ENCODE measurements at places on chromosomes 7 and 10.
A peak's percentile ranks its signal among the peaks of the same experiment; 100 is the strongest.

DNA sequence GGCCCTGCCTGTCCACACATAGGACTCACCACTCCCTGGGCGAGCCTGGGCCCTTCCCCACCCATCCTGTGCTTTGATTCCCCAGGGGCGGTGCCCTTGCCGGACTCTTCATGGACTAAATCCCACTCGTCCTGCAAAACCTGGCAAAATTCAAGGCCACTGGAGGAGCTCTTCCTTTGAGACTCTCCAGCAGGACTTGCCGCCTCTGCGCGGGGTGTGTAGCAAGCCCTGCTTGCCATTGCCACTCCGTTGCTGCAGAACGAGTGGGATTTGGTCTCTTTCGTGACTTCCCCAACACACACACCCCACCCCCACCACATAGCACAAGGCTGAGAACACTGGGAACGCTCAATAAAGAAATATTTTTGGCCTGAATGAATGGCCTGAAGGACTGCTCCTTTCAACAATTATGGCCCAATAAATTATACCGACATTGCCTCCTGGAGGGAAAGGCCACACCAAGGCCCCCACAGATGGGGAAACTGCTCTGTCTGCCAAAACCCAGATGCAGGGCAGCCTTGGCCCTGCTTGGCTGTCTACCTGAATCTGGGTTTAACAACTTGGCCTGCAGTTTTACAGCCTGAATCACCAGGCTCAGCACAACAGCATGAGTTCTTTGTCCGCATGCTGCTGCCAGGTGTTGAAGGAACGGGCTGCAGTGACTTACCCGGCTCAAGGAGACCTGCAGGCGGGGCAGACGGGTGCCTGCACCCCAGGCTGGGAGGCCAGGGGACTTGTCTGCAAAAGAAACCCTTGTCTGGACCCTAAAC, 72.8 kb upstream of the KAT6B start:
- no peak for DNase-seq

DNA sequence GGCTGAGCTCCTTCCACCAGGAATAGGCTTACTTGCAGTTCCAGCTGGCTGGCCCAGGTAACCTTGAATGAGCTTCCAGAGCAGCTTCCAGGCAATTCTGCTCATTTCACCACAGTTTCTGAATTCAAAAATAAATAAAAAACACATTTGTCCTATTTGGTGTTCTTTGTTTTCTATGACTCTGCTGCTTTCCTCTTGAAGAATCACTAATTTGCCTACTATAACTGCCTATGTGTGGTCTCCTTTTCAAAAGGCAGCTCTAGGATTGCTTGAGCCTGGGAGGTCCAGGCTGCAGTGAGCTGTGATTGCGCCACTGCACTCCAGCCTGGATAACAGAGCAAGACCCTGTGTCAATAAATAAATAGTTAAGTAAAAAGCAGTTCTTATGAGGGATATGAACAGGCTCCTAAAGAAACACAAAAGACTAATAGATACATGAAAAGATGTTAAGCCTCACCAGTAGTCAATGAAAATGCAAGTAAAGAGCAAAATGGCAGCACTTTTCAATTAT, 19.5 kb upstream of the TNPO3 start:
- no peak for DNase-seq

DNA sequence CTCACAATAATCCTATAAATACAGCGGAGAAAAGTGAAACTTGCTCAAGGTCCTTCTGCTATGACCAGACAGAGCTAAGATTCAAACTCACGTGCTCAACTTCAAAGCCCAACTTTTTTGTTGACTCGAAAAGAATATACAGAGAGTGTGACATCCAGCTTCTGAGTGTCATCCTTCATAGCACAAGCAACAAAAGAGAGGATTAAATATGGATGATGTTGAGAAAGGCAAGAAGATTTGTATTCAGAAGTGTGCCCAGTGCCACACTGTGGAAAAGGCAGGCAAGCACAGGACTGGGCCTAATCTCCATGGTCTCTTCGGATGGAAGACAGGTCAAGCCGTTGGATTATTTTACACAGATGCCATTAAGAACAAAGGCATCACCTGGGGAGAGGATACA, 2.1 kb upstream of the FAM3C start:
- no peak for DNase-seq

DNA sequence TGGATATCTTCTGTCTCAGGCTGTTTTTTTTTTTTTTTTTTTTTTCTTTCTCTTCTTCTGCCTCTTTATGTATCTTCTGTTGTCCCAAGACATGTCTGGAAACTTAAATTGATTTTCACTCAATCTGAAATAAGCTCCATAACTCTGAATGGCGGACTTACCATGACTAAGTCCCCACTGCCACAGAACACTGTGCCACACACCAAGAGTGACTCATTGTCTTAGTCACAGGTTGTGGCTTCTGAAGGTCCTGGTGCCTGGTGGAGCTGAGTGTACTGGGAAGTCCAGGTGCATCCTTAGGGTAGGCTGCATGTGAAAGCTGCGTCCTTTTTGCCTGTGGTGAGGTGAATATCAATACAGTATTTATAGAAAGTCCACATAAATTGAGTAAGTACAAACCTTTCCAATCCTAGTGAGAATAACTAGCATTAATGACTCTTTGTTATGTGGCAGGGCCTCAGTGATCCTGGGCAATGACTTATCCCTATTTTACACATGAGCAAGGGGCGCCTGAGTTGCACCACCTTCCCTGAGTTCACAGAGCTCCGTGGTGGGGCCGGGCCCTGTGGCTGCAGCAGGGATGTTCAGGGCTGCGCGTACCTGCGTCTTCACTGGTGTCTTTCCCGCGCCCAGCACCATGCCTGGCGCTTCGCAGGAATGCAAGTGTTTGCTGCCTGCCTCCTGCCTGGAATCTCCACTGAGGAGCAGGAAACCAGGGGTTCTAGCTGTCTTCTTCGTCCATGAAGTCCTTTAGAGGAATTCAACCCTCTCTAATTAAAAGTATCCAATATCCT, 4.3 kb downstream of the PFKP start:
- no peak for DNase-seq

- no peak for DNase-seq
These were observed 176.1 kb downstream of the SGMS1 start for GRCh38 chr10:50447691-50448090.

DNA sequence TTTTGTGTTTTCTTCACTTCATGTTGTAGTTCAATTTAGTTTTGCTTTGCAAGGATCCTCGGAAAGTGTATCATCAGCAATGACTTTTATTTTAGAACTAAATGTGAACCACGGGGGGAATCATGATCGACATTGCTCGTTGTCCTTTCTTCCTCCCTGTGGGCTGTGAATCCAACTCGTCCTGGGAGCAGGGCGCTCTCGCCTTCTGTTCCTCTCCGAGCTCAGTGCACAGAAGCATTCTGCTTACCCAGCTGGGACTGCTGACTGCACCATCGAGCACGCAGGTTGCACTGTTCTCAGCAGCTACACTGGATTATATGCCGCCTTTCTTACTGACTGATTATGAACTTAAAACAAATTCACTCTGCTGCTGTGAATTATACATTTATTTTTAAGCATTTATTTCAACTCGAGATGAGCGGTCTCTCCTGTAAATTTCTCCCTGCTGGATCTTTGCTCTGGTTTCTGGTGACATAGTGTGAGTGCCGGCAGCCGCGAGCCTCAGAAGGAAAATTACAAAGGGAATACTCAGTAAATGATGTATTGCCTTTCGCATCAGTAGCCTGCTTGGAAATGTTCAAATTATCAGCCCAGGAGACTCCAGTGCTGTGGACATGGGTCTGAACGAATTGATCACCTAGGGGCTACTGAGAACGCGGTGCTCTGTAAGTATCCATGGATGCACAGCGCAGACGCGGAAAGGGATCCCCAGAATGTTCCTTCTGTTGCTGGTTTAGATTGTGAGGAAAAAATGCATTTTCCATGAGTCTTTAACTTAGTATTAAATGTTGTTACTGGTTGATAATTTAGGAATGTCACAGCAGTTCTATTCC, 92.6 kb downstream of the PTPRE start:
- peak; percentile 52 for DNase-seq

DNA sequence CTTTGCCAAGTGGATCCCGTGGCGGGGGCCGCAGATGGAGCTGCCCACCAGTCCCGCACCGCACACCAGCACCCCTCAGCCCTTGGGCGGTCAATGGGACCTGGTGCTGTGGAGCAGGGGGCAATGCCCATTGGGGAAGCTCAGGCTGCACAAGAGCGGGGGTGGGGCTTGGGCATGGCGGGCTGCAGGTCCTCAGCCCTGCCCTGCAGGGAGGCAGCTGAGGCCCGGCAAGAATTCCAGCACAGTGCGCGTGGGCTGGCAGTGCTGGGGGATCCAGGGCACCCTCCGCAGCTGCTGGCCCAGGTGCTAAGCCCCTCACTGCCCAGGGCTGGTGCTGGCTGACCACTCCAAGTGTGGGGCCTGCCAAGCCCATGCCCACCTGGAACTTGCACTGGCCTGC, 136.2 kb upstream of the ANKRD30A start:
- no peak for DNase-seq

DNA sequence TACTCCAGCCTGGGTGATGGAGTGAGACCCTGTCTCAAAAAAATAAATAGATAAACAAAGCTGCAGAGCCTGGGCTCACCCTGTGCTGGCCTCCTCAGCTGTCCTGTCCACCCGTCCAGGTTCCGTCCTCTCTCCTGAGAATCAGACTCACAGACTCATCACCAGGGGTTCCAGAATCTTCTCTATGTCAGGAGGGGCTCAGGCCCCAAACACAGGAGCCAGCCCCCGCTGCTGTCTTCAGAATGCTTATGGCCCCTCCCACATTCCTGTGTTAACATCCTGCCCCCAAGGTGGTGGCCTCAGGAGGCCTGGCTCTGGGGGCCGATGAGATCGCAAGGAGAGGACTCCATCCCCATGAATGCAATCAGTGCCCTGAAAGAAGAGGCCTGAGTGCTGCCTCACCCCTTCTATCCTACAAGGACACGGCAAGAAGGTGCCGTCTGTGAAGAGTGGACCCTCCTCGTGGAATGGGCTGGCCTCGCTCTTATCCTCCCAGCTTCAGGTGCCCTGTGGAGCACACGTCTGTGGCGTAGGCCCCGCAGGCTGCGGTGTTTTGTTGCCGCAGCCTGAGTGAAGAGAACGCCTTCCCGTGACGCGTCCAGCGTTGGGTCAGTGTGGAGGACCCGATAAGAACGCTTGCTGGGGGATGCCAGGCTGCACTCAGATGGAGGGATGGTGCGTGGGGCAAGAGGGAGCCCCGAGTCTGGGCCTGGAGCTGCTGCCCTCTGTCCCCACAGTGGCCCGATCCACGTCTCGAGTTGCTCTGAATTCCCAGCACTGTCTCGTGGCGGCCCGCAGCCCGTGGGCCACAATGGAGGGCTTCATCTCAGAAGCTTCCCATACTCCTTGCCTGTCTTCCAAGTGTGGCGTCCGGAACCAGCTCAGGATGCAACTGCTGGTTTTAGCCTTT, 77.1 kb downstream of the INPP5A start:
- DNase-seq = no peak

GRCh38 chr10:127996586-127996985, 89.7 kb downstream of the PTPRE start:
- no peak for DNase-seq

- DNase-seq = peak; percentile 39
These were observed 109.8 kb upstream of the TARP start for GRCh38 chr7:38383281-38383680.

DNA sequence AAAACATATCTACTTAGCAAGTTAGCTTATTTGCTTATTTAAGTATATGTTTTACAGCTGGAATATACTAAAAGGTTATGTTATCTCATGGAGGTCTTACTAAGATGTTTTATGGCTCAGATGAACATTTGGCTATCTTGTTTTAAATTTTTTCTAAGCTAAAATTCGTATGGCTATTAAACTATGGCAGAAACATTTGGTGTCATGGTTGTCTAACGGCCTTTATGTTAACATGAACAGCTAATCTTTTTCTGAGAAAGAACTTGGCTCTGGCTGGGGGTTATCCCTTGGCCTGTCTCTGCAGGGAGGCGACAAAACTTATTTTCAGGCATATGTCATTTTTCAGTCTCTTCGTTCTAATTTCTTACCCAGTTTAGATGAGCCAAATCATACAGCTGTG, 101.5 kb upstream of the MTPN start:
- DNase-seq = no peak

DNA sequence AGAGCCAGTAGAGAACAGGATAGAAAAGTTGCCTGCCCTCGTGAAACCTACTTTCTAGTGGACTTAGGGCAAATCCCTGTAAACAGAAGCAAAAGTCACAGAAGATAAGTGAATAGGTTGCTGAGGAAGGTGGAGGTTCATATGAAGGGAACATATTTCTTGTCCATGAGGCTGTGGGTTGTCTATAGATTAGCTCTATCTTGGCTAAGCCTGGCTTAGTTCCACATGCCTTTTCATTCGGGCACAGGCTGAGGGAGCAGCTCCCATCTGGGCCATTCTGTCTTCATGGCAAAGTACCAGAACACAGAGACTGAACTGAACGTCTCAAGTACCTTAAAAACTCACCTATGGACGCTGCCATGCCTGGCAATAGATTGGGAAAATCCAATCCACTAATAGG, 45.3 kb downstream of the BZW2 start:
- no peak for DNase-seq

DNA sequence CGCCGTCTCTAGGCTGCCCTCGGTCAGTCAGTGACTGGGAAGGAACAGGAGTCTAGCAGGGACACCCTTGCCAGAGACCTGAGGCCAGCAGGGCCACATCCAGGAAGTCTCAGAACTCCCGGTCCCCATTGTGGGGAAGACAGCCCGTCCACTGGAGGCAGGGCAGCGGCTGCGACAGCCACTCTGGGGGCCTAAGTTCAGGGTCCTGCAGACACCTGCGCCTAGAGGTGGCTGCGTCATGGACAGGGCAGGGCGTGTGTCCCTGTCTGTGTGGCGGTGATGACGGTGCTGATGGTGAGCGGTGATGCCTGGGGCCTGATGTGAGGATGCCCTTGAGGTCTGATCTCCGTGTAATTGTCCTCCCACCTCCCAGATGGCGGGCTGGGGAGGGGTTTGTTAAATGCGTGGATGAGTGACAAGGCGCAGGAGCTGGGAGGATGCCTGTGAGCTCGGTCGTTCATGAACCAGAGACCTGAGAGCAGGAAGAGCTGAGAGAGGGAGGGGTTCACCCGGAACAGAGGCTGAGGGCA, 537.9 kb upstream of the FOXK1 start:
- DNase-seq = peak; percentile 88

DNA sequence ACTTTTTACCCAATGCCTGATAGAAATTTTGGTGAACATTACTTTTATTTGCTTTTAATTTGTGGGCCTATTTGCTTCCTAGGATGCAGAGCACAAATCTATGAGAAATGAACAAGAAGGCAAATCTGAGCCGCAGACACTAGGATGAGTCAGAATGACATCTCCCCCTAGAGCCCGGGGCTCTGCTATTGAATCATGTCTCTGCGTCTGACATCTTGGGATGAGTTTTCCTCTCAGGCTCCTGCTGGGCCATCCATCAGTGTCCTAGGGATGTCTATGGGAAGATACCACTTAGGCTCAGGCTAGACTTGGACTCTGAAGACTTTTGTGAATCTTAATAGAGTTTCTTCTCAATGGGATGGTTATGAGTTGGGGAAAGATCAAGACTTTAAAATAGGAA, 157.3 kb upstream of the MTPN start:
- peak; percentile 33 for DNase-seq

GRCh38 chr10:17241611-17242333, 13.7 kb downstream of the VIM start:
- no peak for DNase-seq

- peak; percentile 93 for DNase-seq
These were observed 105.5 kb downstream of the SEPTIN7 start for GRCh38 chr7:35906191-35906908.

- peak; percentile 91 for DNase-seq
These were observed 207.9 kb upstream of the MYO3A start for GRCh38 chr10:25725917-25726716.

Data from eye (tissue), 1 donor.